ENCODE measurements at places on chromosomes 2 and 18.

DNA sequence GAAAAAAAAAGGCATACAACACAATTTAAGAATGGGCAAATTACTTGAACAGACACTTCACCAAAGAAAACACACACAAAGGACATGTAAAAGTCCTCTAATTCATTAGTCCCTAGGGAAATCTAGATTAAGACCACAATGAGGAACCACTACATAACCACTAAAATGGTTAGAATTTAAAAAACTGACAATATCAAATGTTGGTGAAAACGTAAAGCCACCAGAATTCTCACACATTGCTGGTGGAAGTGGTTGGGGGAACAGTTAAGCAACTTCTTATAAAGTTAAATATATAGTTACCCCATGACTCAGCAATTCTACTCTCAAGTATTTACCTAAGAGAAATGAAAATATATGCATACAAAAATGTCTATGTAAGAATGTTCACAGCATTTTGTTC lies 11.8 kb downstream of the RTN4 start:
- no peak for DNase-seq

DNA sequence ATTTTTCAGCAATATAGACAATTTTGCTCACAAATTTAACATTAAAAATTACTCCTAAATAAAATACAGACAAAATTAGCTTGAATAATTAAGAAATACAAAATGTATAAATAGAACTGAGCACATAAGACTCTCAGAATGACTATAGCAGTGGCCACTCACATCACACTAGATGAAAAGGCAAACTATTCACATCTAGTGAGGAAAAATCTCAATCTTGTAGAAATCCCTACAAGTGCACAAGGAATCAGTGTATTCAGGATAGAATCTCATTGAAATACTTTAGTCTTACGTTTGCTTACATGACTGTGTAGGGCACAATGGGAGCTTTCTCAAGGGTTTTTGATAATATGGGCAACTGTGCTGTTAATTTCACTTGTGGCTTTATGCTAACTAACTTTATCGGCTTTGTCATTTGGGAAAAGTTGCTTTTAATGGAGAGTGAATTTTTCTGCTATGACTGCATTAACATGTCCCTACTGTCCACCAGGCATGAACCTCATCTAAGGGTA lies 678.9 kb upstream of the LRRTM4 start:
- DNase-seq, result no peak

GRCh38 chr2:139805441-139805840 lies 1025.3 kb upstream of the NXPH2 start:
- no peak for DNase-seq

GRCh38 chr2:158413581-158413980 lies 43.0 kb downstream of the CCDC148 start:
- DNase-seq, result no peak

GRCh38 chr2:119523383-119523951 lies 816 bp downstream of the SCTR start:
- no peak for DNase-seq

GRCh38 chr2:48328942-48329723 lies 200.8 kb upstream of the STON1 start:
- no peak for DNase-seq

DNA sequence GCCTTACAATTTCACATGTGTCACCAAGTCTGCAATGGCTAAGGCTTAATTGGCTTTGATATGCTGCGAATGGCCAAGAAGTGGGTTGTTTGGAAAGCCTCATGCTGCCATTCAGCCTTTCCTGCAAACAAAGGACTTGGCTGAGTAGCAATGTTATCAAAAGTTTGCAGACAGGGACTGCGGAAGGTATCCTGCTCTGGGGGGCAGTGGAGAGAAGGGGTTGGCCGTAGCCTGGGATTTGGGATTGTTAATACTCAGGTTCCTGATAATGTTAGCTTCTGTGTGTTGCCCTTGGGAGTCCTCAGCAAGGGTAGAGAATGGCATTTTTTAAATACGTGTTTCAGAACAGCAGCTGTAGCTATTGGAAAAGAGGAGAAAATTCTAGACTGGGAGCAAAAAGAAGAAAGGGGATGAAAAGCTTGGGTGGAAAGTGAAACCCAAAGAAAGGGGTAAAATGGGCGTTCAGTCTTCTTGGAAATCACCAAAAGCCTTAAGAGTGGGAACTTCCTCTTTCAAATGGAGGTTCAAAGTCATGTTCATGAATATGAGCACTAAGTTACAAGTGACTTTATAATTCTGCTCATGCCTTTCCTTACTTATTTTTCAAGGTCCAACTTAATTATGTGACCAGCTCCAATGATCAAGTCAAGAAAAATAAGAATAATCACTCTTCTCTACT lies 325.1 kb downstream of the RNF144A start:
- no peak for DNase-seq

- DNase-seq, result no peak
These were observed 3.7 kb upstream of the EVX2 start for GRCh38 chr2:176087330-176088047.

DNA sequence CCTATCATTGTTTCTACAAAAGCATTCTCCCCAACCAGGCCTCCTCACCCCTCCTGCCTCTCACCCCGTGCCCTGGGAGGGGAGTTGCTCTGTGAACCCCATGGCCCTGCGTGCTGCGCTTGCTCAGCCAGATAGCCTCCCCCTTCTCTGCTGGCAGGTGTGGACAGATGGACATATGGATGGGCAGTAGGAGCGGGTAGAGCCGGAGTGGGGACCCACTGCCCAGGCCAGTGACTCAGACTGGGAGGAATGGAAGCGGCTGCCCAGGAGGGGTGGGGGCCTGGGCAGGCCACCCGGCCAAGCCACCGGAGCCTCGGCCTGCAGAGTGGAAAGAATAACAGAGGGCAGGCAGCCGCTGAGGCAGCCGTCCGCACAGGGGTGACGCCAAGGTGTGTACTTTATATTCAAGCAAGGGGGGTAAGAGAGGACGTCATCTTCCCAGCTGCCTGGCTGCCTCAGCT lies 8.7 kb downstream of the CYP26B1 start:
- DNase-seq, result no peak

DNA sequence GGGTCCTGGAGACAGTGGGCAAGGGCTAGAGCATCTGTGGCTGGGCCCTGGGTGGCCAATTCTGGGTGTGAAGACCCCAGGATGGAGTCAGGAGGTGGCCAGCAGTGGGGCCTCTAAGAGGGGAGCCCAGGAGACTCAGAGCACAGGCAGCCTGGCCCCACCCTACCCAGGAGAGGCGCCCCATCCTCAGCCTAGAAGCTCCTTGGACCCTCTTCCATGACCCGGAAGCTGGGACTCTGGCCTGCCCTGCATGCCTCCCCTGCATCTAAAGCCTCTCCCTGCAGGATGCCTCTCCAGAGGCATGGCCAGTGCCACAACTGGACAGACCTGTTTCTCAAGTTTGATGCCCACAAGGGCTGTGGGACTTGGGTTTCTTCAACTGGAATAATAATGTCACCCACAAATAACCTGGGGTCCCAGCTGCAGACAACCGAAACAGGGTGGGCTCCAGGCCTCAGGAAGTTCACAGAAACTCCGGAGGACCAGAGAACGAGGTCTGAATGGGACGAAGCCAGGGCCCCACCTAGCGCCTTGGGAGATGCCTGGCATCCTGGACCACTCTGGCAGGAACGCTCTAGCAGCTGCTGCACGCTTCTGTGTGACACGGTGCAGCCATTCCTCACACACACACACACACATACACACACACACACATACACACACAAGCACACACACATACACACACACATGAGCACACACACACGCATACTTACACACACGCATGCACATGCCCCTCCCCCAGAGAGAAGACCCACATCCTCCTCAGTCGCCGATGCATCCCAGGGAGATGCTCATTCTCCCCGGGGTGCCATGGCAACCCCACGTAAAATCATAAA lies 16.4 kb downstream of the KCNIP3 start:
- no peak for DNase-seq

GRCh38 chr18:63264871-63265270 lies 54.7 kb downstream of the BCL2 start:
- DNase-seq, result no peak

GRCh38 chr2:155145758-155146229 lies 447.3 kb downstream of the KCNJ3 start:
- no peak for DNase-seq

GRCh38 chr18:60027397-60027796 lies 127.6 kb downstream of the PMAIP1 start:
- DNase-seq, result no peak

- DNase-seq, result no peak
These were observed 144.8 kb downstream of the CDH2 start for GRCh38 chr18:28032177-28032576.

DNA sequence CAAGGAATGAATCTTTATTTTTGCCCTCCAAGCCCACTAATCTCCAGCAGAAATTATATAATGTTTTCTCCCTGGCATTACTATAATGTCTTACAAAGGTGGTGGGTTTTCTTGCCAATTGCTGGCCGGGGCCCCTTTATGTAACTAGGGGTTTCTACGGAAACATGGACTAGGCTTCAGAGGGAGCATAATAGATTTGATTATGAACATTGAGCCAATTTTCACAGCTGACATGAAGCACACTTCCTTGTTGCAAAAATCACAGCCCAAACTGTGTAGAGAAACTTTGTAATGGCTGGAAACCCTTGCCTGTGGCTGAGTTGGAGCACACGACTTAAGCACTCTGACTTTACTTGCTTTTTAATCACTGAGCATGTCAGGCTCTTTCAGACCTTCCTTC lies 3.8 kb upstream of the CYRIA start:
- no peak for DNase-seq

GRCh38 chr2:10052216-10052615 lies 8.9 kb downstream of the KLF11 start:
- DNase-seq, result no peak

GRCh38 chr2:112811276-112811831 lies 25.2 kb downstream of the IL1B start:
- no peak for DNase-seq

- DNase-seq, result no peak
These were observed 1679.0 kb downstream of the SUCLG1 start for GRCh38 chr2:82780050-82780449.

DNA sequence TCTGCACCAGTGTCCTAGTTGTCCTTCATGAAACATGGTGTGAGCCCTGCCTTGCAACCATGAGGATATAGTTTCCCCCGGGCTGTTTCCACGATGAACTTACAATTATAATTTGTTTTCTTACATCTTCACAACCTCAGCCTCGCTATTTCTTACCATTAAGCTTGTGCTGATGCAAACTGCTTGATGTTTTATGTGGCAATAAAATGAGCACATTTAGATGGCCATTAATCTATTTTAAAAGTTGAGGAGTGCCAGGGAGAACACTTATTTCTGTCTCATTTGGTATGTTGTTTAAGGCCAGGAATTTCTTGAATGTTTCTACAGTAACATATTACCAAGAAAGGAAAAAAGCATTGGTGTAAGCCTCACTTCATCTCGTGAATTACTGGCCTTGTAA lies 214.5 kb upstream of the SLC8A1 start:
- no peak for DNase-seq

DNA sequence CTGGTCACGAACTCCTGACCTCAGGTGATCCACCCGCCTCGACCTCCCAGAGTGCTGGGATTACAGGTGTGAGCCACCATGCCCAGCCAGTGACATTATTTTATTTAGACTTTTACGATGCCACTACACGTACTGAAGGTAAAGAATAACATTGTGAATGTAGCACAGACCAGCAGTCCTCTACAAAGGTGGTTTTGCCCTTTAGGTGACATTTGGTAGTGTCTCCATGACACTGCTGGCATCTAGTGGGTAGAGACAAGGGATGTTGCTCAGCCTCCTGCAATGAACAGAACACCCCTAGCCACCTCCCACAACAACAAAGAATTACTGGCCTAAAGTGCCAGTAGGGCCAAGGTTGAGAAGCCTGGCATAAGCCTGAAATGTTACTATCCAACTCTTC lies 69.5 kb downstream of the MYOM1 start:
- no peak for DNase-seq

GRCh38 chr18:22515250-22515649 lies 97.5 kb upstream of the CTAGE1 start:
- no peak for DNase-seq

- DNase-seq, result no peak
These were observed 54.3 kb downstream of the TTC32 start for GRCh38 chr2:19847486-19847885.

DNA sequence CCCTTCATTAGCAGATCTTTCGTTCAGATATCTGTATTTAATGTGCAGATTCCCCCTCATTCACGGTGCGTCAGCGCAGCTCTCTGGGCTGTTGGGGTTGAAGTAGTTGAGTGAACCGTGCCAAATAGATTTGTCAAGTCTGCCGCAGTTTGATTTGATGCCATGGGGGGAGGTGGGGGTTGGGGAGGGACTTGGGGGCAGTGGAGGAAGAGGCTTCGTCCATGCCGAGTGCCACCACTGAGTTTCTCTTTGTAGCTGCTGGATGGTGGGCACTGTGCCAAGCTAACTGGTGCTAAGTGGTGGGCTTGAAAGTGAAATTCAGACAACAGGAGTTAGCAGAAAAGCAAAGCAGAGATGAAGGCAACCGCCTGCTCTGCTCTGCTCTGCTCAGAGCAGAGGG lies 47.9 kb downstream of the NRP2 start:
- DNase-seq, result no peak

GRCh38 chr2:166870346-166870745 lies 17.9 kb upstream of the XIRP2 start:
- DNase-seq, result no peak

GRCh38 chr18:55280503-55280902 lies 307.5 kb downstream of the TCF4 start:
- DNase-seq, result no peak

DNA sequence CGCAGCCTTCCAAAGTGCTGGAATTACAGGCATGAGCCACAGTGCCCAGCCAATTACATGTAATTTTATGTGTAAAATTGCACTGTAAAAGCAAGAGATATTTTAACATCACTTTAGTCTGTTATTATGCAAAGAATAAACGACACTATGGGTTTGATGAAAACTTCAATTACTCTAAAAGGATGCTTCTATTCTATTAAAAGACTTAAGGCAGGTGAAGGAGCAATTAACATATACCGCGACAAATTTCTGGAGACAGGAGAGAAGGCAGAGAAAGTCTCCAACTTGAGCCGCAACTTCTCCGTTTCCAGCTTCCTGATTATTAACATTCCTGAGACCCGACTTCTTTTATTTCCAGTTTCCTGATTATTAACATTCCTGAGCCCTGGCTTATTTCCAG lies 53.7 kb downstream of the FAM210A start:
- no peak for DNase-seq

GRCh38 chr2:48228345-48228684 lies 301.6 kb upstream of the STON1 start:
- no peak for DNase-seq

- no peak for DNase-seq
These were observed 6.3 kb upstream of the ASB1 start for GRCh38 chr2:238420442-238420841.

Data from activated CD4-positive, alpha-beta T cell treated with anti-CD3 and anti-CD28 coated beads for 24 hours (primary cell).